ENCODE measurements at places on chromosomes 3 and 15.

GRCh38 chr3:160038862-160039562, 50.4 kb downstream of the IL12A start:
- DNase-seq = no peak

- DNase-seq = no peak
Observed at GRCh38 chr15:81853150-81853748, 192.6 kb downstream of the MEX3B start.

DNA sequence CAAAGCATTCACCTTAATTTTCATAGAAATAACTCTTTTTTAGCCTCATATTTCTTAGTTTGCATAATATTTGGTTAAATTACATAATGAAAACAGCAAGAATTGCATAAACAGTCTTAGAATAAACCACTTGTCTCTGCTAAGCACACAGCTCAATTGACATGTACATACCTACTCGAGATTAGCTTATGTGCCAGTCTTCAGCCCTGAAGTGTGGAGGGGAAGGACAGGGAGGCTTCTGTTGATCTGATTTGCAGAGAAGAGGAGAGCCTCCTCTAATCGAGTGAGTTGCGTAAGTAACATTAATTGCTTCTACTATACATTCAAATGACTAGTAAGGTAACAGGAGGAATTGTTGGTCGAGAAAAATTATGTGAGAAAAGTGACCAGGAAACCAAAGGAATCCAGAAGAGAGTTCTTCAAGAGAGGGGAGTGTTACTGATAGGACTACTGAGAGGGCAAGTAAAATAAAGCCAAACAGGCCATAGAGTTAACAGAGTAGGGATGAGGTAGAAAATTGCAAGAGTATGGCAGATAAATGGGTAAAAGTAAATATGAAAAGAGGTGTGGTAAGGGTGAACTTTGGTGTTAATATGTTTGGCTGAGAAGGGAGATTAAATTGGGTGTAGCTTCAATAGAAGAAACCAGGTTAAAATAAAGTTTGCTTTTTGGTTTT, 7.1 kb upstream of the GOLIM4 start:
- no peak for DNase-seq

GRCh38 chr15:64185146-64185911, 22.5 kb upstream of the PPIB start:
- no peak for DNase-seq

DNA sequence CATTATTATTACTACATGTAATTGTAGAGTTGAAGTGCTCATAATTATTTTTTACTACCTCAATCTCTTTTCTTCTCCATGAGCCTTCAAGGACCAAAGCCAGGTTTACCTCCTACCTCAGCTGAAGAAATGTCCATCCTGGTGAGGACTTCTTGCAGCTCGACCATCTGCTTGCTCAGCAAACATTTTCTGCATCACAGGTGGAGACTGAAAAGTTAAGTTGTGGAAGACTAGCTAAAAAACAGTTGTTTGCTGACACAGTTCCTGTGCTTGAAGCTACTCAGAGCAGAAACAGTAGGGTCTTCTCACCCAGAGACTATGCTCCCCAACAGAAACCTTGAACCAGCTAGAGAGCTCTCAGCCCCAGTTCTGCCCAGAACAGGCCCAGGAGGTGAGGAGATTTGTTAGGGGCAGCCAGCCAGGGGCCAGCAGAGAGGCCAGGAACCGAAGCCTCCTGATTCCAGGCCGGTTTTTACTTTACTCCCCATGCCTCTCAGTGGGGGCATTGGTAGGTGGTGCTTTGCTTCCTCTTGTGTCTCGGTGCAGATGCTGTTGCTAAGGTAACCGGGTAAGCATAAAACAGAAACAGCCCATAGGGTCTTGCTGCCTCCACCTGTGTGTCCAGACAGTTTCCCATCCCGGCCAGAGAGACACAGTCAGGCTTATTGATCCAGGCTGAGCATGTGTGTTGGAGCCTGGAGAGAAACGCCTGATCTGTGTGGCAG, 54.9 kb downstream of the CCNL1 start:
- peak; percentile 61 for DNase-seq

DNA sequence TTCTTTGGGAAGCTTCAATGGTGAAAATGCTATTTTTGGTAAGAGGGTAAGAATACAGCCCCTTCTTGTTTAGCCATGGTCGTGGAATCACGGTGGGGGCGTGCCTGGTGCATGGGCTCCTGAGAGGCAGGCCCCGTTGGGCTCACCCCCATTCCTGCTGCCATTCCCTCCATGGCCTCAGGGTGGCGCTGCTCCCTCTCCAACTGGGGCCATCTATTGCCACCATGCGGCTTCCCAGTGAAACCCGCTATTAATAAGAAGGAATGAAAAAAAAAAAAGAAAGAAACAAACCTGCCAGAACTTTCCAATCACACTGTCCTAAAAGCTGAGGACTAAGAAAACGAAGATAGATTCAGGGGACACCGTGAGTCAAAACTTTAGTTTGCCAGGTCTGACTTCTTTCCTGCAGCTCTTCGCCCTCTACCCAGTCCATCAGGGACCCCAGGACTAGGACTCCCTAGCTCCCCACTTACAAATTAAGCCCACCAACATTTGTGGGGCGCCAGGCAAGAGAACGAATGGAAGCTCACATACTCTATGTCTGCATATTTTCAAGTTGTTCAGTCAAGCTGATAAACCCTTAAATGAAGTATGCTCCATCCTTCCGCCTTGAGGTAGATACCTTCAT, 30.6 kb upstream of the ABHD2 start:
- peak; percentile 44 for DNase-seq

DNA sequence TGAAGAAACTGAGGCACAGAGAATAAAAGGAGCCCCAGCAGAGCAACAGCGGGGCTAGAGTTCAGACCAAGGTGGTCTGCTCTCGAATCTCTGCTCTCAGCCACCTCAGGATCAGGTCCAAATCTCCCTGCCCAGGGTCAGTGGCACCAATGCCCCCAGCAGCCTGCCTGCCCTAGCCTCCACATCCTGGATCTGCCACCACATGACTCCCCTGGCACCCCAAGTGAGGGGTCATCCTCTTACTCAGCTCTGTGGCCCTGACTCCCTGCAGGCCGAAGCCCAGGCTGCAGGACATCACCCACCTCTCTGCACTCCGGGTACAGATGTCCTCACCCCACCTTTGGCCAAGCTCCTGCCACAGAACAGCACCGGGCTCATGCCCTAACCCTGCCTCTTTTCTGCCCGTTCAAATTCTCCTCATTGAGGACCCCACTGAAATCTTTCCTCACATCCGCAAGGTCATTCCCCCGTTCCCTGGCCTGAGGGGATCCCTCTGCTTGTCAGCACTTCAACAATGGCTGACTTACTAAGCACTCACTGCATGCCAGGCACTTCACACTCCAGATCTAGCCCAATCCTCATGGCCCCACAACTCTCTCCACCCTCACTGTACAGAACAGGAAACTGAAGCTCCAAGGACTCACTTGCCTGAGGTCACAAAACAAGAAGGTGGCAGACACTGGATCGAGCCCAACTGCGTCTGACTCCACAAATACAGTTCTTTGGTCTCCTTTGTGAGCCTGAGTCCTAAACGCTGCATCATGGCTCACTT, 4.3 kb downstream of the PPIB start:
- DNase-seq = no peak

DNA sequence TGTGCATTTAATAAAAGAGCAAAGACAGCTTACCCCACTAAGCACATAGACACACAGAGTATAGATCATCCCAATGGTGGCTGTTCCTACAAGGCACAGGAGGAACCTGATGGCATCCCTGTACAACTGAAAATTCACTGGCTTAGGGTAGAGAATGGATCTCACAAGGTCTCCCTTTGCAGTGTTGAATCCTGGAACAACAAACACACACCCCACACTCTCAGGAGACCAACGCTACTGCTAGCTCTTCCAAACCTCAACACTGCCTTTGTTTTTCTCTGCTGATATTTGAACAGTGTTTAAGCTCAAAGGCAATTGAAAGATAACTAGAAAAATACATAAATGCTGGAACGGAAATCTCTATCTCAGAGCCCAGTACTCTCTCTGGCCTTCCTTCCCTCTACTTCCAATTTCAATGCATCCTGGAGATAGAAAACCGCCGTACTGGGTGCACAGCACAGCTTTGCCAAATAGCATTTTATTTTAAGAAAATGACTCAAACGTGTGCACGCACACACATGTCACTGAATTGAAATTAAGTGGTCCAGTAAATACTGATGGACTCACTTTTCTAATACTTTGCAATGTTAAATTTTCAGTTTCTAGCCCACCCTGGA, 87.5 kb upstream of the ATP13A5 start:
- no peak for DNase-seq

- no peak for DNase-seq
Observed at GRCh38 chr3:186024210-186024609, 84.7 kb downstream of the ETV5 start.

GRCh38 chr3:12961007-12961696, 112.1 kb downstream of the IQSEC1 start:
- DNase-seq = no peak

DNA sequence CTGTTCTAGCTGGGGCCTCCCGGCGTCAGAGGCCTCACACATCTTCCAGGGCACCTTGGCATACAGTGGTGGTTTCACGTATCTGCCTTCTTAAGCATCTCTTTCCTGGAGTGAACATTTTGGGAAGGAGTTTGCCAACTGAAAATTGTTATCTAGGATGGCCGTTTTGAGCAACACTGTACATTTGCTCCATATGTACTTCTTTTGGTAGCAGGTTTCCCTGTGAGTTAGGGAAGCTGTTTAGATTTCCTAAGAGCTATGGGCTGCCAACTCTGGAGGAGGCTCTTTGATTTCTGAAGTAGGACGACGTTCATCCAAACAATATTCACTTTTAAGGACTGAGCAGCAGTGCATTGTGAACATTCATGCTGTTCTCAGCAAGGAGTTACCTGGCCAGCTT, 665.9 kb downstream of the SQOR start:
- DNase-seq = no peak

DNA sequence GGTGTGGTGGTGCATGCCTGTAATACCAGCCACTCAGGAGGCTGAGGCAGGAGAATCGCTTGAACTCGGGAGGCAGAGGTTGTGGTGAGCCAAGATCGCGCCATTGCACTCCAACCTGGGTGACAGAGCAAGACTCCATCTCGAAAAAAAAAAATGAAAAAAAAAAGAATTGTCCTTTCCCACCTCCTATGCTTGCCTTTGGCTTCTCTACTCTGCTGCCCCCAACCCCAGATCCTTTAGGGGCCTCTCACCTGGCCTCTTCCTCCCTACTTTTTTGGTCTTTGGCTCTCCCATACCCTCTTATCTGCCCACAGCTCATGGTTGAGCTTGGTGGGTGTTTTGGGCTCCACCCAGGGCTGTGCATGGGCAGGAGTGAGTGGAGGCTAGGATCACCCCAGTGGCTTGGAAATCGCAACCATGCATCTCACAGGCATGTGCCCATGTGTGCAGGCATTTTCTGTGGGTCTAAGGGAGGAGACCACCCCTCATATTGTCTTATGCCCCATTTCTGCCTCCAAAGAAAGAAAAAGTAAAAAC, 2.1 kb upstream of the SHISA5 start:
- DNase-seq = no peak

GRCh38 chr15:79166311-79166955, 75.9 kb upstream of the RASGRF1 start:
- no peak for DNase-seq

DNA sequence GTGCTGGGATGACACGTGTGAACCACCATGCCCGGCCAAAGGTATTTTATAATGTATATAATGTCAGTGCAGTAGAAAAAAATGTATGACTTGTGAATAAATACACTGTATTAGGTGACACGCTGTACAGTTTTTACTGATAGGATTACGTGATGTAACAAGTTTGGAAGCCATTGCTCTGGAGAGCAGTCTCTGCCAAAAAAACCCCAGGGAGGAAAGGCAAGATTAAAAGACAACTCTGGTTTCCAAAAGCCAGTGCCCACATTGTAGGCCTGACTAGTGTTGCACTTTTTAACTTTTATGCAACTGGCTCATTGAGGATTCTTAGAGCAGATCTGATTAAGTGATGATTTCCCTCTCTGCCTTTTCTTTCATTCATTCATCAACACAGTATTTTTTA, 62.0 kb upstream of the SLC2A2 start:
- DNase-seq = no peak

- no peak for DNase-seq
Observed at GRCh38 chr3:168327856-168328255, 232.1 kb upstream of the GOLIM4 start.

DNA sequence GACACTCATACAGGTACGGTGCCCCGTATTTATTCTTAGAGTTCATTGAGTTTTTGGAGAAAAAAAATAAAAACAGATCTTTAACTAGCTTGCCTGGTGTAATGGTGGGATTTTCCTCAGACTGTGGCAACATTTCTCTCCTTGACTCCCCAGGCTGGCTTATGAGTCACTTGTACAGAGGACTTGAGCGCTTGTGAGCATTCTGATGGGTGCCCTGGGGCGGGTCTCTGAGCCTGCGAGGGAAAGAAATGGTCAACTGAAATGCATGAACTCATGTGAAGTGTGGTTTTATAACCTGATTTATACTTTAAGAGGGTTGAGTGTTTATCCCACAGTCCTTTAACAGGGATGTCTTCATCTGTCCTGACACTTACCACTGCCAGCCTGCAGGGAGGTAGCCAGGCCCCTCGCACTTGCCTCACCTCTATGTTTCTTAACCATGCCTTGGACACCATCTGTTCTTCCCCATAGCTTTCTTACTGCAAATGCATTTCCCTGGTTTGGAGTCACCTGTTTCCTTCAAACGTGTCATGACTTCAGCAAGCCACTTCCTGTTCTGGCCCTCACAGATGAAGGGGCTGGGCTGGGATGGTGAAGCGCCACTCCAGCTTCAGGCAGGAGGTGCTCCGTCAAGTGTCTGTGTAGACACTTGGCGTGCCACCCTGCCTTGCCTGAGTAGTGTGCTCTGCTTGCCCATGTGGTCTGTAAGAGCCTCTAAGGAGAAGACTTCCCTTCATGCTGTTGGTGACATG, 118.7 kb downstream of the PDE8A start:
- DNase-seq = no peak

- DNase-seq = no peak
Observed at GRCh38 chr3:45965653-45966052, 22.4 kb downstream of the CXCR6 start.

GRCh38 chr3:136728918-136729317, 23.3 kb downstream of the STAG1 start:
- no peak for DNase-seq

GRCh38 chr3:116423374-116423773, 21.9 kb downstream of the LSAMP start:
- peak; percentile 79 for DNase-seq

GRCh38 chr15:63560741-63561448, 36.3 kb upstream of the FBXL22 start:
- DNase-seq = no peak

DNA sequence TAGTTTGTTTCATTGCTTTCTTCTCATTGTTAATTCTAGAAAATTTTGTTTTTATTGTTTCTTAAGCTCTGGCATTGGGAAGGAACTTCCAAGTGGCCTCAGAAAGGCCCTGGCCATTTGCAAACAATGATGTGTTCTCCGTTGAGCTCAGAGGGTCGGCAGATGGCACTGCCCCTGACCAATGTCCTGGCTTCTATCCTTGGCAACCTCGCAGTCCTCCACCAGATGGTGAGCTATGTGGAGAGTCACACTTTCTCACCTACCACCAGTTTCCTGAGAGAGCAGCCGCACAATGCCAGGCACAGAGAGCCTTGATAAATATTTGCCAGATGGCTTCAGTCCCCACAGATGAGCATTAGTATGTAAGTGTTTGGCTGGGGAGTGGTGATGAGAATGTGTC, 343.7 kb downstream of the EPHB1 start:
- DNase-seq = no peak

GRCh38 chr3:127482216-127483004, 108.1 kb downstream of the TPRA1 start:
- DNase-seq = no peak

All from NCI-H1436 (cell line).